ENCODE measurements at places on chromosomes 16 and 17. TPM values are rescaled to one million over a fixed set of nuclear protein-coding genes. Genes with fewer than 3 reads are reported as not detected.

DNA sequence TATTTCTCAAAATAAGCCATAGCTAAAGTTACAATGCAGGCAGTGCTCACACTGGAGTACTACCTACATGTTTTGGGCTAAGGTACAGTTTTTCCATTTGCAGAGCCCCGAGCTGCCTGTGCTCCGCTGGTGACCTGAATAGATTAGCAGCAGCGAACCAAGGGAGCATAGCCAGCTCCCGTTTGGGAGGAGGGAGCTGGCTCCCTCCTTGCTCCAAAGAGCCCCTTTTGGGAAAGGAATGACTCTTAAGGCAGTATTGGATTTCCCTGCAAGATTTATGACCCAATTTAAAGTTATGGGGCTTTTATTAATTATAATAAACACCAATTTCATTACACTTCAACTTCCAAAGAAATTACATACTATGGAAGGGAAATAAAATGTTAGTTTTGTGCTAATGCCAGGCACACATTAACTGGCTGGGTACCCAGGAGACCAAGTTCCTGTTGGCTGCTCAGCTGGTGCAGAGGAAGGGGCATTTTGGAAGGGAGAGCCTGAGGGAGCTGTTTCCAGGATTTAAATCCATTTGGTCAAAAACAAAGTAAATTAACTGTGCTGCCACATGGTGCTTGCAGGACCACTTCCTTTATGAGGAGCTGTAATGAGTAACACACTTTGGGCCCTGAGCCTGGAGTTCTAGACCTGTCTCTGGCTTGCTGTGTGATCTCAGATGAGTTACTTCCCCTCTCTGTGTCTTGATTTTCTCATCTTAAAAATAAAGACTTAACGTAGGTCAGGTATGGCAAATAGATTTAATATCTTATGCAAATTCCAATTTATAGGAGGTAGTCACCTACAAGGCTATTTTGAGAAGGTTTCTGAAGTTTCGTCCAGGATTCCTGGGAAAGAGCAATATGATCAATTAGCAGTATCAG is 362.1 kb upstream of the CCL2 start:
- no peak for DNase-seq

GRCh38 chr16:57263541-57264351 is 18.7 kb downstream of the ARL2BP start:
- no peak for DNase-seq

DNA sequence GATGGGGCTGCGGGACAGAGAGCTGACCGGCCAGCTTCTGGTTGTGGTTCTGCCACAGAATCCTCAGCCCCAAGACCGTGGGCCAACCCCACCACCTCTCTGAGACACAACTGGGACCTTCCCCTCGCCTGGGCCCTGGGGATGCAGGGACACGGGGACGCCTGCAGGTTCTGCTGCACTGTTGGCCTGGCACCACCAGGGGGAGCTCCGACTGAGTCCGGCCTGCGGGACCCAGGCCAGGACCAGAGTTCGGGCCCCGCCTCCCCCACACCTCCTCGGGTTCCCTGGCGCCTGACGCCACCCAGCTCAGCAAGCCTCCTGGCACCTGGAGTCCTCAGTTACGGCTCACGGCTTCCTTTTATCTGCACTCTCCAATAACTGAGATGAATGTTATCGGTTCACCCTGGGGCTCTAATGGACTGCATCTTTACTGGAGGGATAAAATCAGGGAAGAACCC is 27.3 kb downstream of the TBC1D16 start:
- peak; percentile 47 for DNase-seq

DNA sequence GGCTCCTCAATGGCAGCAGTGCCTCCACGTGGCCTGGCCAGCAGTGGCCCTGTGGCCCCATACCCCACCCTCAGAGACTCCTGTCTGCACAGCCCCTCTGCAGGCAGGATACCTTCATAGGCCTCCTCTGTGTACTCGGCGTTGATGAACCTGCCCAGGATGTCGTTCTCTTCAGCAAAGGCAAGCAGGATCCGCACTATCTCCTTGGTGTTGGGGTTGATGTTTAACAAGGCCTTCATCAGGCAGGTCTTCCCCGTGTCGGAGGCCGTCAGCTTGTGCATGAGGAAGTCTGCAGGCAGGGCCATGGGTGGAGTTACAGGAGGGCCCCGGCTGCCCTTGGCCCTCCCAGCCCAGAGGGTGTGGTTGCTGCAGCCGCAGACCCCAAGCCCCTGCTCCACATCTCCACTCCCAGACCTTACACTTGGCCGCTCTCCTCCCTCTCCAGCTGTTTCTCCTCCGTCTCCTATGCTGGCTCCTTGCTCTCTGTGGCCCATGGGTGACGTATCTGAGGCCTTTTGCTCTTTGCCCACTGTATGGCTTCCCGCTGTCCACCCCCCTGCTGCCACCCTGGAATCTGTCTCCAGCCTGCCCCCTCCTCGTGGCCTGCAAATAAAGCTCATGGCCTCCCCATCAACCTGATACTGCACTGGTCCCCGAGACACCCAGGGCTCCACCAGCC is 15.1 kb downstream of the TRPV3 start:
- DNase-seq = no peak

DNA sequence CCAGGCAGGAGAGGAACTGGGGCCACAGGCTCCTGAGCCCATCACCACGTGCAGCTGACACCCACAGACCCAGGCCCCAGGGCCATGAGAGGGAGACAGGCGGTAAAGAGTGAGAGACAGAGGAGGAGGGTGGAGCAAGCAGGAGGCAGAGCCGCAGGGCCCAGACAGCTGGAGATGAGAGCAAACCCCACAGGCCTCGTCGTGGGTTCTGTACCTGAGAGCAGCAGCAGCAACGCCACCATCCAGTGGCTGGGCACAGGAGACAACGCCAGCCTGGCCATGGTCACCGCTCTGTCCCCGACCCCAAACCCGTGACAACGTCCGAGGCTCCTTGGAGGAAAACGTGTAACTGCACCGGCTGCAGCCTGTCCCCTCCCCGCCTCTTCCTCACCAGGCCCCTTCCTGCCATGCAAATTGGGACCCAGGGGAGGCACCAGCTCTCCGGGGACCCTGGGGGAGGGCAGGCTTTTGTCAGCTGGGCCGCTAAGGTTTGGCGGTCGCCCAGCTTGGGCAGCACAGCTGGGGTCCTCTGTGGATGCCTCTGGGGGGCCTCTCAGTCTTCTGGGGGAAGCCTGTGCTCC is at the start of gene CD79B:
TSS of gene CD79B (minus strand) at position 351 of the 581 bp plus-strand sequence. CDS start at position 281, 70 bp downstream.
- no peak for DNase-seq

- DNase-seq = no peak
These were observed 114.9 kb upstream of the CACNG5 start for GRCh38 chr17:66720027-66720426.

DNA sequence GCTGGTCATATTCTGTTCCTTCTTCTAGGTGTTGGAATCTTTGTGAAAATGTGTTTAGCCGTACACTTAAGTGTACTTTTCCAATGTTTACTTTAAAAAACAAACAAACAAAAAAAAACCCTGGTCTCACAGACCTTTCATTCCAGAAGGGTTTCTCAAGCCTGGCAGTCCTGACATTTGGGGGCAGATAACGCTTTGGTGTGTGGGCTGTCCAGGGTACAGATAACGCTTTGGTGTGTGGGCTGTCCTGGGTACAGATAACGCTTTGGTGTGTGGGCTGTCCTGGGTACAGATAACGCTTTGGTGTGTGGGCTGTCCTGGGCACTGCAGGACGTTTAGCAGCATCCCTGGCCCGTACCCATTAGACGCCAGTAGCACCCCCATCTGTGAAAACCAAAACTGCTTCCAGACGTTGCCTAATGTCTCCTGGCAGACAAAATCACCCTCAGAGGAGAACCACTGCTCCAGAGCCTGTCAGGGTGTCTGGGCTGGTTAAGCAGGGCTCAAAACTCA is 15.2 kb upstream of the FLCN start:
- DNase-seq = no peak

GRCh38 chr16:27238591-27238990 is 30.0 kb downstream of the NSMCE1 start:
- DNase-seq = no peak

- DNase-seq = peak; percentile 49
These were observed 12.4 kb upstream of the TAC4 start for GRCh38 chr17:49859991-49860953.

DNA sequence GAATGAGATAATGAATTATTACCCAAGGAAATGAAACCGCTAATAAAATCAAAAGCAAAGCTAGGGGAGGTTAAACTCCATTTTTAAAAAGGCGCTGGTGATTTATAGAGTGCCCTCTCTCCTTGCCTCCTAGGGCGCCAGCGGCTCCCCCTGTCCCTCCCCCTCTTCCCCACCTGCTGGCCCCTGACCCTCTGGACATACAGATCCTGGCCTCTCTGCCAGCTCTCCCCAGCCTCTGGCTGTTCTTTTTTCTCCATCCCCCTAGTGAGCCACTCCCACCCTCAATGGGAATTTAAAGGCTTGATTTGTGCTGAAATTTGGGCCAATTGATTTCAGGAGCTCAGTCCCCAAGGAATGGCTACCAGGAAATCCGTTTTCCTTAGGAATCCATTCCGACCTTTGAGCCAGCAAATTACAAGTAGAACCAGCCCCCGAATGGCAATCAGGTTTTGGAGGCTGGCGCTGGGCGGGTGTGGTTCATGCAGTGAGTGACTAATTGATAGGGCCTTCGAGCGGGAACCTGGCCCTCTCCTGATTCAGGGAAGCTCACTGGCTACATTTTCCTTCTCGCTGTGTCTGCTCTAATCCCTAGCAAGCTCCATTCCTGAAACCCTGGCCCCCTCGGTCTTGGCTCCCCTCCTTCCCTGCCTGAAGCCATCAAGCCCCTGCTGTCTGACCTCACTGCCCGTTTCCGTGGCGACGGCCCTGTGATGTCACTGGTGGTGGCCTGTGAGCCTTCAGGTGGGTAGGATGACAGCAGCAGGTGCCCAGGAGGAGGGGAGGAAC is 141.9 kb upstream of the SDK2 start:
- peak; percentile 64 for DNase-seq

ARL5C gene
- not detected for total RNA-seq

CCL11 gene
- total RNA-seq = not detected
